ENCODE measurements at places on chromosomes 5 and 9. TPM values are rescaled to one million over a fixed set of nuclear protein-coding genes. Genes with fewer than 3 reads are reported as not detected.

DNA sequence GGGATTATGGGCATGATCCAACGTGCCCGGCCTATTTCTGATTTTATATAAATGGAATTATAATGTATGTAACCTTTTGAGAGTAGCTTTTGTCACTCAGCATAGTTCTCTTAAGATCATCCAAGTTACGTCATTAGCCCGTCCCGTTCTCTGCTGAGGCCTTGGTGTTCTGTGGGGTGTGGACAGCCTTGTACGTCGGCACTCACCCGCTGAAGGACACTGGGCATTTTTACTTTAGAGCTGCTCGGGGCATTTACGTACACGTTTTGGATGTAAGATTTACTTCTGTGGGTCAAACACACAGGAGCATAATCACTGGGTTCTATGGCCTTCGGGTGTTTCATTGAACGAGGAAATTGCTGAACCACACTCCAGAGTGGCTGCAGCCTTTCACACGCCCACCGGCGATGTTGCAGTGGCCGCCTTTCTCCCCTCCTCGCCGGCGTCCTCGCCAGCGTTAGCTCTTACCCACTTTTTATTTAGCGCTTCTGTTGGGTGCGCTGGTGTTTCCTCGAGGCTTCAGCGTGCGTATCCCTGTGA lies 101.8 kb downstream of the EHMT1 start:
- DNase-seq = no peak
- H3K27ac ChIP-seq = no peak overlapping the region
- H3K4me1 ChIP-seq = peaks cover 9% of the 10 kb centered on the region
- H3K4me3 ChIP-seq = no peak overlapping the region
- no peaks in the 10 kb centered on the region for H3K27me3 ChIP-seq
- peaks cover 45% of the 10 kb centered on the region for H3K36me3 ChIP-seq

GRCh38 chr5:83718936-83719495 lies 1.6 kb downstream of the HAPLN1 start:
- no peak overlapping the region for H3K4me3 ChIP-seq
- no peaks in the 10 kb centered on the region for H3K36me3 ChIP-seq
- H3K4me1 ChIP-seq = no peaks in the 10 kb centered on the region
- H3K27me3 ChIP-seq = peaks cover 40% of the 10 kb centered on the region
- no peak overlapping the region for H3K27ac ChIP-seq
- DNase-seq = no peak

The N4BP3 gene
- 0.95 TPM for total RNA-seq

DNA sequence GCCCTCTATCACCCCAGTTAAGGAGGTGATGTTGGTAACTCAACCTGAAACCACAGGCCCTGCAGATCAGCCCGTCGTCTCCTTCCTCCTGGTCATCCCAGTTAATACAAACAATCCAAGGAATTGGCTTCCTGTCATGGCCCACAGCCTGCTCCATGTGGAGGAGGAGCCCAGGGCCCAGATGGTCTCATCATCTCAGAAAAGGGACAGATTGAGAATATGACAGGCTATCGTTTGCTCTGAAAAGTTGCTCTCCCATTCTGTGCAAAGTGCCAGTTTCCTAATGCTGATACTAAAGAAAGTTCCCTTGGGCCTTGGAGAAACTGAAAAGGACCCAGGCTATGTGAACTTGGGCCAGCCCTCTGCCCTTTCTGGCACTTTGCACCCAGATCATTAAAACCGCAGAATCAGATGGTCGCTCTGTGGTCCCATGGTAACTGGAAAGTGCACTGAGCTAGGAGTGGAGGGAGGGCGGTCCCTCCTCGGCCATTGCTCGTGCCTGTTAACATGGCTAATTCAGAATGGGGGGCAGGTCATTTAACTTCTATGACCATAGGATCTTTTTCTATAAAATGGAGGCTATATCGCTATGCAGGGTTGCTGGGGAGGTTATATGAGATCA lies 675 bp upstream of the SPAAR start:
- no peak overlapping the region for H3K4me3 ChIP-seq
- DNase-seq = peak; percentile 87
- H3K27me3 ChIP-seq = no peaks in the 10 kb centered on the region

GRCh38 chr9:115575147-115575546 lies 457.2 kb upstream of the TNC start:
- DNase-seq = no peak
- no peaks in the 10 kb centered on the region for H3K4me1 ChIP-seq
- no peaks in the 10 kb centered on the region for H3K36me3 ChIP-seq
- H3K27me3 ChIP-seq = no peaks in the 10 kb centered on the region
- H3K4me3 ChIP-seq = no peak overlapping the region

DNA sequence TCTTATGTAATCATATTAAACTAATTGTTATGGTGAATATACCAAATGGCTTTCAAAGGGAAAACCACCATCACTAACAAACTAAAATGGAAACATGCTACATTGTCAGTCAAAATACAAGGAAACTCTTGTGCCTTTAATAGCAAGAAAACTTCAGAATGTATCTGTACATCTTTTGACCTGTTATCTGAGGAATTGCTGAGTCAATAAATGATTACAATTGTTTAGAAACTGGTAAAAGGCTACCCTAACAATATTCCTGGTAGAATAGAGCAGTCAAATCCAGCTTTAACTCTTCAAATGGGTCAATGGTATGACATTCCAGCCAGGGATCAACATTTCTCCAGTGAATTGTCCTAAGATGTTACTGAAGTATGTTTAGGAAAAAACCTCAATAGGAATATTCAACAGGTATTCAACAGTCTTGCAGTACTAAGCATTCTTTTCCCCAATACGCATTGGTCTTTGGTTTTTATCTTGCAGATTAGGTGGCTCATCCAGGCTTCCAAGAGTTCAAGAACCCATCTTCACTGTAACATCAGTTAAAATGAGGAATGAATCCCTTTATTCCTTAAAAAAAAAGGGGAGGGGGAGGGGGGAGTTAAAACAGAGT lies 52.4 kb downstream of the CSNK1A1 start:
- H3K27me3 ChIP-seq = no peaks in the 10 kb centered on the region
- H3K4me1 ChIP-seq = peaks cover 31% of the 10 kb centered on the region
- H3K27ac ChIP-seq = peak overlapping the region; percentile 92
- DNase-seq = no peak

DNA sequence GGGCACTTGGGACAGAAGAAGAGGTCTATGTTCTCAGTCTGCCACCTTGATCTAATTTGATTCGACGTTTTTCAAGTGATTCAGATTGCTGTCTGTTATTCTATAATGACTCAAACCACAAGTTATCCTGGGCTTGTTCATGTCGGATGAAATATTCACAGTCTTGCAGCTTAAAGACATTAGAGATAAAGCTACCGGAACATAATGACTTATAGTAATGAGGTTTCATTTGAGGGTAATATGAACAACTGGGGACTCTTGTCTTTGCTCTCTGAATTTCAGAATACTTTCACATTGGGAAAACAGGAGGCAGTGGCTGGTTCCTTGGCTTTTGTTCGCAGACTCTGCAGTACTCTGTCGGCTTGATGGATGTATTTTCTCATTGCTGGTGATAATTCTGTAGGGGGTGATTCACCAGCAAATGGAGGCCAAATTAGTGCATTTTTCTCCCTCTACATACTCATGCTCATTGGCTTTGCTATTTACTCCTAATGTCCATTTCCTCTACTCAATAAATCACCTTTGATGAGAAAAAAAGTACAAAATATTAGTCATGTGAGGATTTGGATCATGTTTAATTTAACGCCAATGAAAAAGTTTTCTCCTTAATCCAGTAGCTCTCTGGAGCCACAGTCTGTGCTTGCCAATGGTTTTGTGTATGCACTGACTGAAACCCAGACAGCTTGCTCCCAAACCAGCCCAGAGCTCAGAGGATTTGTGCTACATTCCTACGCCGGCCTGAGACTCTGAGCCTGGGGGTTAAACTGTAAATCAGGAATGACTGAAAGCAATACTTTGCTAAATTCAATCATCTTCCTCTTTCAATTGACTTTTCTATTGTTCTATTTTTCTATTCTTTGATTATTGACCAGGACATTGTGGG lies 154.7 kb upstream of the ANKH start:
- peaks cover 8% of the 10 kb centered on the region for H3K4me1 ChIP-seq
- DNase-seq = no peak
- H3K27ac ChIP-seq = no peak overlapping the region
- H3K36me3 ChIP-seq = no peaks in the 10 kb centered on the region

The HSD17B4 gene
- 81.7 TPM for total RNA-seq

GRCh38 chr9:108897324-108898096 lies 35.4 kb downstream of the ACTL7A start:
- H3K27me3 ChIP-seq = no peaks in the 10 kb centered on the region
- H3K36me3 ChIP-seq = peaks cover 25% of the 10 kb centered on the region
- no peaks in the 10 kb centered on the region for H3K4me1 ChIP-seq
- DNase-seq = no peak

DNA sequence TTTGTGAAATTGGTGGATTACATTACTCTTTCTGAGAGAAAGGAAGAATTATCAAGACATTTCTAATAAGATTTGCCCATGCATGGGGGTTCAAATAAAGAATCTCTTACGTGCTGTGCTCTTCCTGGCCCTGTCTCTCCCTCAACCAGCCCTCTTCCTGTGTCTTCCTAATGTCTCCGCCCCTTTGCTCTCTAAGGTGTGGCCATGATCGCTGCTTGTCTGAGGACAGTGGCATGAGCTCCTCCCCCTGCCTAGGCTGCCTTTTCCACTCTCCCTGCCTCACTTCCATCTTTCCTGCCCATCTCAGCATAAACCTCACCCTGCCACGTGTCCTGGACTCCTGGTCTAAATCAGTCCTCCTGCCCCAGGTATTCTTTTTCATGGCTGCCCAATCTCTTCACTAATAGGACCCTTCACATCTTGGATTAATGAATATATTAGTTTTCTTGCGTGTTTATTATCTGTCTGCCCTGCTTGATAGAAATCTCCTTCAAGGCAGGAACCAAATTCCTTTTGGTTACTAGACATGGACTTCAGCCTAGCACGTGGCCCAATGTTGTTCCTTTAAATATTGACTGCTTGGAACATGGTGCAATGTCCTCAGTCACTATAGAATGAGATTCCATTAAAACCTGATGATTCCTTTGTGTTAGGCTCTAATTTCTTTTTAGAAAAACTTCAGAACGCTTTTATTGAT lies 122.3 kb downstream of the MTRR start:
- H3K4me1 ChIP-seq = no peaks in the 10 kb centered on the region
- H3K36me3 ChIP-seq = no peaks in the 10 kb centered on the region
- H3K27me3 ChIP-seq = no peaks in the 10 kb centered on the region

DNA sequence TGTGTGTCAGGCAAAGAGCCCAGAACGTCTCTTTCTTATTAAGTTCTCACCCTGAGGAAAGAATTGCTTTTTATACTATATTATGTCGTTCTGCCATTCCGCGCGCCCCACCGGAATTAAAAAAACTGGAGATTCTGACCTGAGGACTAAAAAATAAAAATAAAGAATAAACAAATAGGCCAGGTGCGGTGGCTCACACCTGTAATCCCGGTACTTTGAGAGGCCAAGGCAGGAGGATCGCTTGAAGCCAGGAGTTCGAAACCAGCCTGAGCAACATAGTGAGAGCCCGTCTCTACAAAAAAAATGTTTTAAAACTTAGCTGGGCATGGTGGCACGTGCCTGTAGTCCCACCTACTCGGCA lies 677 bp upstream of the DYNC2I2 start:
- DNase-seq = no peak
- H3K4me3 ChIP-seq = peak overlapping the region; percentile 74
- peaks cover 12% of the 10 kb centered on the region for H3K4me1 ChIP-seq
- H3K27me3 ChIP-seq = no peaks in the 10 kb centered on the region
- H3K27ac ChIP-seq = peak overlapping the region; percentile 89

GRCh38 chr9:133029994-133030316 lies 842 bp upstream of the GTF3C5 start:
- peak overlapping the region; percentile 92 for H3K4me3 ChIP-seq
- peaks cover 6% of the 10 kb centered on the region for H3K36me3 ChIP-seq
- peak overlapping the region; percentile 89 for H3K27ac ChIP-seq
- no peaks in the 10 kb centered on the region for H3K4me1 ChIP-seq
- DNase-seq = no peak
- no peaks in the 10 kb centered on the region for H3K27me3 ChIP-seq

DNA sequence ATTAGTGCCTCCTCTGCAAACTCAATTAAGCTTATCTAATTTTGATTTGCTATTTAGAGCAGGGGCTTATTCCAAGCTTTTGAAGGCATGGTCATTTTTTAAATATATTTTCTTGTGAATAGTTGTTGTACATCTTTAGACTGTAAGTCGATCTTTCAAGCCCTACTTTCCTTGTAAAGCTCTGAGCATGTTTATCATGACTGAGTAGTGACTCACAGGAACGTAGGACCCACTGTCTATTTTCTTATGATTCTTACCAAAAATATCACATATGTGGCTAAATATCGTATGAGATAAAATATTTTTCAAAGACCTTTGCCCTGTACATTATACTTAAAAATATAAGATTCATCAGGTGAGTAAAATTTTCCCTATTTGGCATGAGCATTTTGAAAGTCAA lies 440.4 kb upstream of the GRIN3A start:
- no peaks in the 10 kb centered on the region for H3K4me1 ChIP-seq
- no peaks in the 10 kb centered on the region for H3K36me3 ChIP-seq
- H3K4me3 ChIP-seq = no peak overlapping the region
- H3K27me3 ChIP-seq = no peaks in the 10 kb centered on the region

DNA sequence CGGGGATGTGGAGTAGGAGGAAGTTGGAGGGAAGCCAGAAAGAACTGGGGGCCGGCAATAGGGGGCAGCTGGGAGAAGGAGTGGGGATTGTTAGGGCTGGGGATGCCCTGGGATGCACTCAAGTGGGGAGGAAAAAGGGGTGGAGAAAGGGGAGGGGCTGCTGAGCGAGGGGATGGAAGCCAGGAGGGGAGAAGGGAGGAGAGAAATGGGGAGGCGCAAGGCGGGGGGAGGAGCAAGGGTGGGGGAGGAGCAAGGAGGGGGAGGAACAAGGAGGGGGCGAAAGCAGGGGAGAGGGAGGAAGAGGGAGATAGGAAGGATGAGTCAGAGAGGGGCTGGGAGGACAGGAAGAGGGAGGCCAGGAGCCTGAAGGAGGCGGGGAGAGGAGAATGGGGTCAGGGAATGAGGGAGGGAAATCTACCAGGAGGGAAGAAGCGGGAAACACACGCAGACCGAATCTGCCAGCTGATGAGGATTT lies 1.6 kb downstream of the IRX4 start:
- peaks cover 99% of the 10 kb centered on the region for H3K27me3 ChIP-seq
- H3K36me3 ChIP-seq = no peaks in the 10 kb centered on the region
- DNase-seq = no peak
- H3K27ac ChIP-seq = no peak overlapping the region
